ENCODE measurements at places on chromosomes 2 and 18.
A peak's percentile ranks its signal among the peaks of the same experiment; 100 is the strongest.

- no peak for DNase-seq
Measured at GRCh38 chr2:23520256-23520655, 135.3 kb downstream of the KLHL29 start.

- DNase-seq: peak; percentile 78
Measured at GRCh38 chr2:200905618-200906296, 16.6 kb downstream of the NIF3L1 start.

- DNase-seq: peak; percentile 31
Measured at GRCh38 chr18:57581301-57581934, 5.1 kb downstream of the FECH start.

DNA sequence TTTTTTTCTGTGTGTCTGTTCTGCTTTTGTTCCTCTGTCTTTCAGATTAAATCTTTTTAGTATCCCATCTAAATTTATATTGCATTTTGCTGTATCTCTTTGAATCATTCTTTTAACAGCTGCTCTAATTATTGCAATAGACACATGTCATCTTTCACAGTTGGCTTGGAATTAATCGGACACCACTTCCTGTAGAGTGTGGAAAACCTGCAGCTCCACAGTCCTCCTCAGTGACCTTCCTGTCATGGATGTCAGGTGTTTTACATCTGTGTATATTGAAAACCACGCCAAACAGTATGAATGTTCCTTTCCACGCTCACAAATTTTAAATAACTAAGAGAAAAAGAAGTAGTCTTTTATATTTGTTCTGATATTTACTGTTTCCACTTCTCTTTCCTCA, 135.3 kb downstream of the PXDN start:
- no peak for DNase-seq

DNA sequence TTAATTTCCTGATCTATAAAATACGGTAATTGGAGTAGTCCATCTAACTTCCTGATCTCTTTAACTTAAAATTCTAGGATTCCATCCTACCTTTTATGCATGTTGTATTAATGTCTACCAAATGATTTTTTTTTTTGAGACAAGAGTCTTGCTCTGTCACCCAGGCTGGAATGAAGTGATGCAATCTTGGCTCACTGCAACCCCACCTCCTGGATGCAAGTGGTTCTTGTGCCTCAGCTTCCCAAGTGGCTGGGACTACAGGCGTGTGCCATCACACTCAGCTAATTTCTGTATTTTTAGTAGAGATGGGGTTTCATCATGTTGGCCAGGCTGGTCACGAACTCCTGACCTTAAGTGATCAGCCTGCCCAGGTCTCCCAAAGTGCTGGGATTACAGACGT, 47.8 kb downstream of the CFAP36 start:
- no peak for DNase-seq

GRCh38 chr2:108413711-108414095, 35.3 kb upstream of the GCC2 start:
- DNase-seq: no peak

GRCh38 chr2:5592916-5593315, 99.3 kb upstream of the SOX11 start:
- no peak for DNase-seq
